ENCODE measurements at places on chromosomes 5 and 9.
A peak's percentile ranks its signal among the peaks of the same experiment; 100 is the strongest.

DNA sequence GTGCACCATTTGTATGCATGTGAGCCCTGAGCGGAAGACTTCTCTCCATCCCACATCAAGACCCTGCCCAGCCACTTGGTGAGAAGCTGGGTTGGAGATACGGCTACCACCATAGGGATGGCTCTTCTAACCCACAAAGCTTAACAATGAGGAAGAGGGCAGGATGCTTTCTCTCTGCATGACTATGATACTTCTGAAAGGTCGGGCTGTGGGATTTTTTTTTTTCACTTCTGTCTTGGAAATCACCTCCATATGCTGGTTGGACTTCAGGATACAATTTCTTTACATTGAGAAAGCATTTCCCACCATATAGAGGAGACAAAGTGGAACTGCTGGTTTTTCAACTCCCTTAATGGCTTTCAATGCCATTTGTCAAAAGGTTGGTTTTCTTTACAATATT lies 30.5 kb downstream of the ZNF366 start:
- DNase-seq: no peak

DNA sequence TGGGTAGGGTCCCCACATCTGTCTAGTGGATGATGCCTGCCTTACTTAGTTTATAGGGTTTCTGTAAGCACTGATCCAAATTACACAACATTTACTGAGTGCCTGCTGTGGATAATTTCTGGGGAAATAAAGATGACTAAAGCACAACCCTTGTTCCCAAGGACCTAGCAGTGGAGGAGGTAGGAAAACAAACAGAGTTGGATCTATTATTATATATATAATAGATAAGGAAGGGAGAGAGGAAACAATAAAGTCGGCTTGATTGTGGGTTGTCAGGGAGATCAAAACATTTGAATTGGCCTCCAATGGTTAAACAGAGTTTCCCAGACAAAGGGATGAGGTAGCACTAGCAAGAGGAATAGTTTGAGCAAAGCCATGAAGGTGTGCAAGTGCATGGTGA lies 14.0 kb downstream of the IL33 start:
- DNase-seq: no peak

DNA sequence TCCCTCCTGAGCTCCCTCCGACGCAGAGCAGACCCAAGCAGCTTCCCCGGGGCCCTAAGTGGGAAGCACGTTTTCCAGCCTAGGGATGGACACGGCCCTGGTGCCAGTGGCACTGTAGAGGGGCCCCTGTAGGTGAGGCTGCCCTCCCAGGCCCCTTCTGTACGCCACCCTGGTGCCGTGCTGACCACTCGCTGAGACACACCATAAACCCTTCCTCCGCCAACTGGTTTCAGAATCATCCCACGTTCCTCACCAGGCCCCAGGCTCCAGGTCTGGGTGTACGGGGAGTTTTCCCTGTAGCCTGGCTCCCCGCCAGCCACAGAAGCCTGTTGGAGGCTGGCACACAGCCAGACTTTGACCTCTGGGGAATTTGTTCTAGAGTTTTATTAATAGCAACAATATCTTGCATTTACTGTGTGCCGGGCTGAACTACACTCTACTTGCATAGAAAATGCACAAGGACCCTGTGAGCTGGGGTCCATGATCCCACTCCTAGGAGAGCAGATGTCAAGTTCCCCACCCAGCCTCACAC lies 18.2 kb upstream of the WDR38 start:
- DNase-seq: peak; percentile 84

- no peak for DNase-seq
These were observed 388.0 kb downstream of the ICE1 start for GRCh38 chr5:5810461-5810860.

DNA sequence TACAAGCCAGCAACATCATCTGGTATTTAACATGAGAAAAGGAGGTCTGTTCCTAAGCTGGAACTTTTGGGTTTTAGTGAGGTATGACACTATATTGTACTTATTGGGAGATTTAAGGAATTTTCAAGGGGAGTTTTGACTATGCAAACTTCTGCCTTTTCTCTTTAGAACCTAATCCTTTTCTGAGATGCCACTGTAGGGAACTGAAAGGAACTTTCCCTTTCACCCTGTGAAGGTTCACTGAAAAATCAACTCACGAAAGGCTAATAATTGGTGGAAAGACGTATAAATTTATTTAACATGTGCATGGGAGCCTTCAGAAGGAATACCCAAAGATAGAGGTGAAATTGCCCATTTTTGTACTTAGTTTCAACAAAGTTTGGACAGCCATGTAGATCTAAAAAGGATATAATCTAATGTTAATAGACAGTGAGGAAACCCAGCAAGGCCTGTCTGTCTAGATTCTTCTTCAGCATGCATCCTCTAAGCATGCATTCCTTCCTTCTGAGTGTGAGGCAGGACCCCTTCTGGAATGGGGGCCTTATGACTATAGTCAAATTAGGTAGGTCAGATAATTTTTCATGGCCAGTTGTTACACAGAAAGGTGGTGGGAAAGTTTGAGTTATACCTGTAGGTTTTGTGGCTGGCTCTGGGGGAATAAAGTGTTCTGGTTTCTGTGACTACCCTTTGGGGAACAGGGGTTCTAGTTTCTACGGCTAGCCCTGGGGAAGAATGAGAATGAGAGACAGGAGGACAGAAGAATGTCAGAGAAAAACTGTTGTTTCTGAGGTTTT lies 200.3 kb downstream of the C9orf152 start:
- DNase-seq: peak; percentile 50

- DNase-seq: no peak
These were observed 363.5 kb downstream of the SLCO4C1 start for GRCh38 chr5:101932599-101932998.

GRCh38 chr5:66854416-66854815 lies 258.2 kb downstream of the MAST4 start:
- DNase-seq: no peak
